ENCODE measurements at places on chromosomes 12 and 14. TPM values are rescaled to one million over a fixed set of nuclear protein-coding genes. Genes with fewer than 3 reads are reported as not detected.

Gene AEBP2
- total RNA-seq: 21.3 TPM

Gene MMAB
- total RNA-seq: 34.8 TPM

Gene LRRC10
- total RNA-seq: not detected

Gene NPAS3
- total RNA-seq: not detected

Gene FAM90A1
- not detected for total RNA-seq

Gene CD4
- total RNA-seq: not detected

Gene FBXO33
- total RNA-seq: 9.2 TPM

Gene TESPA1
- not detected for total RNA-seq

Measured in A549 treated with GW870086 at 1 μM for 4 hours (cell line).